Prostate gland (tissue), 2 donors: ENCODE measurements at places on chromosomes 2 and 18.

GRCh38 chr2:10716581-10716980, 4.8 kb upstream of the ATP6V1C2 start:
- no peak for DNase-seq

- no peak for DNase-seq
These were observed 244.7 kb downstream of the NDUFA10 start for GRCh38 chr2:239780236-239780994.

DNA sequence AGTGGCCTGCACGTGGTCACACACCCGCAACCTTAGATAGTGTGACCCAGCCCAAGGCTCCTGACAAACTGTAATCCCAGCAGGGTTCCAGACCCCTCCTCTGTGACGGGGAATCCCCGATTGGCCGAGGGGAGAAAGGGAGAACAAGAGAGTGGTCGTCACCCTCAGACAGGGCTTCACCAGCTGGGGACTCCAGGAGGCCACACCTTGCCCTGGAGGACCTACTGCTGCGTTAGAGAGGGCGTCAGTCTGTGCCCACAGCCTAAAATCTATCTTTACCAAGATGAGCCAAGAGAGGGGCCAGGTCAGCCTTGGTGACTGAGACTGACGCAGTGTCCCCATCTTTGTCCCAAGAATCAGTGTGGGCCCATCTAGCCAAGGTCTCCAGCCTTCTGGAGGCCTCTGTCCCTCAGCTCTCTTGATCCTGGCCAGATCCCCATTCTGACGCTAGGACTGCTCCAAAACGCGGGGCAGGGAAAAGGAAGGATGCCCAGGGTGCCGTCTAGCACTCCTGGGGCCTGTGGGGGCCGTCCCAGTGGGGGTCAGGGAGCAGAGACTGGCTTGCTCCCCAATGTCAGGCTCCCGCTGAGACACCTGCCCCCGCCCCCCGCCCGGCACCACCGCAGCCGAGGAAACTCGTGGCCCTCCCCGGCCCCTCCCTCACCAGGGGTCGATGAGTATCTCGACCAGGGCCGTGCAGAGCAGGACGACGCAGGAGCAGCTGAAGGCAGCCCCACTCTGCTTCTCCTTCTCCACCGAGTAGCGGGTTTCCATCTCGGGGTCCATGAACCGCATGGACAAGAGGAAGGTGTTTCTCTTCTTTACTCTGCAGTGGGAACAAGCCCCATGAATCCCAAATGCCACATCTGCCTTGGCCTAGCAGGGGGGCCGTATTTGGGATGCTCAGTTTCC, 40.9 kb downstream of the CENPO start:
- no peak for DNase-seq

GRCh38 chr2:26035090-26035743, 1.3 kb downstream of the RAB10 start:
- no peak for DNase-seq

- no peak for DNase-seq
These were observed 88.2 kb downstream of the PKP4 start for GRCh38 chr2:158544998-158545397.

GRCh38 chr2:54618646-54619565, 104.6 kb upstream of the EML6 start:
- no peak for DNase-seq

DNA sequence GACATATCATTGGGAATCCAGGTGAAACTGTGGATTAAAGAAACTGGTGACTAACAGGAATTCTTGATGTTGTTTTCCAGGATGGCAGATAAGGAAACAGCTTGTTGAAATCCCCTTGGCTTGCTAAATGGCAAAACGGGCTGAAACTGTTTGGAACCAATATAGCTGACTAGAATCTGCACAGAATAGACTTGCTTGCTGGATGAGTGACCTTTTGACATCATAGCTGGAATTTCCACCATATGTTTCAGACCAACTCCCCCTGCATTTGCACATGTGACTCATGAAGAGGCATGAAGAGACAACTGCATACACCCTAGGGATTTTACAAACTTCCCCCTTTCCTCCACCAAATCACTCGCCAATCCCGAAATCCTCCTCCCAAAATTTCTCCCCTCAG, 87.7 kb upstream of the LYPD1 start:
- DNase-seq, result no peak

GRCh38 chr2:117692001-117692763, 122.3 kb upstream of the DDX18 start:
- no peak for DNase-seq

GRCh38 chr2:21422724-21423522, 299.2 kb downstream of the TDRD15 start:
- no peak for DNase-seq

DNA sequence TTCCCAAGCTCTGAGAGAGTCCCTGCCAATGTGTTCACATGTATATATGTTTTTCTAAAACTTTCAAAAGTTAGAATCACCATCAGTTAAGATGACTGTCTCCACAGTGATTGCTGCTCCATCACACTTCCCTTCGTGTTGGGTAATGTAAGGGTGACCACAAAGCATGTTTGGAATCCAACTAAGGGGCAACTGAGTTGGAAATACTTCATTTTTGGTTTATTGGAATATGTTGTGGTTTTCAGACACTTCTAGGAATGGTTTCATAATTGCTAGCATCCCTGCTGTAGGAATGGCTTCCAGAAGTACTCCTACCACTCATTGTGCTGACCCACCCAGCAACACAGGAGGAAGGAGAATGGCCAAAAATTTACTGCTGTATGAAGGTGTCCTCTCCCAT, 212.5 kb upstream of the GULP1 start:
- DNase-seq, result no peak

- DNase-seq, result no peak
These were observed 434.5 kb upstream of the RAB12 start for GRCh38 chr18:8174771-8175170.

DNA sequence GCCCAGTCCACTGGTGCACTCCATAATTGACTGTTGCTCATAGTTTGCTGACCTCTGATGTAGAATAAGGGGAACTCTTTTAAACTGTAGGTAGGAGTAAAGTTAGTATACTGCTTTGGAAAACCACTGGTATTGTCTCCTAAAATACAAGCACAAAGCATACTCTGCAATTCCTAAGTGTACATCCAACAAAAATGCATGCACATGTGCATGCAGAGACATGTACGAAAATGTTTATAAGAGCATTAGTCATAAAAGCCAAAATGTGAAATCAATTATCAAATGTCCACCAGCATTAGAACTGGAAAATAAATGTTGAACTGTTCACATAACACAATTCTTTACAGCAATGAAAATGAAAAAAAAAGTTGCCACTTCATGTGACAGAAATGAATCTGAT, 39.8 kb upstream of the DDX18 start:
- DNase-seq, result no peak

DNA sequence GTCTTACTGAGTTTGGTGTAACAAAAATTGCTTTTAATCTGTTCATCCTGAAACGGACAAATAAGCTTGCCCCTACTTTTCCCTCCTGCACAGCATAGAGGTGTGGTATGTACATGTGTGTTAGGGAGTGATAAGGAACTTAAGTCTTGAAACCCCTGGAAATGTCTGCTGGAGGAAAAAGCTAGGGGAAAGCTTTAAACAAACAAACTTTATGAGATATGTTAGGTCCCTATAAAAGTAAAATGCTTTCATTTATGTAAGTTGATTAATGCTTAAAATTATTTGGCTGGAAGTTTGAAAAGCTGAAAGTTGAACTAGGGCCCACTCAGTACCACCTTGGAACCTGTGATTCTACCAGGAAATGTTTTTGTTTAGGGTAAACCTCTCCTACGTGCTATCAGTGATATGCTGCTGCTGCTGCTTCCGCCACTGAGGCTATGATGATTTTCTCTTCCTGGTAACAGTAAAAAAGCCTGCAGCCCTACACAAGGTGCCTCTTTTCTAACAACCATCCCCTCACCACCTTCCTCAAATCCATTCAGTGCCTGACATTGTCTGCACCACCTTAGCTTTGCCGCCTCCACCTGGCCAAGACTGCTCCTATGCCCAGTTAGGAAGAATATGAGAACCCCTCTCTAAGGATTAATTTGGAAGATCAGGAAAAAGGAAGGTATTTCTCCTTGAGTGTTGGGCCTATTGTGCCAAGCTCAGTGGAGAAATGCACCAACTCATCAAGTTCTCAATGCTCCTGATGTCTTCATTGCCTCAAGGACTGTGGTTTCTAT, 2.5 kb upstream of the YES1 start:
- no peak for DNase-seq

GRCh38 chr2:196801674-196802261, 2.3 kb upstream of the GTF3C3 start:
- no peak for DNase-seq

GRCh38 chr2:197108758-197109157, 182.3 kb upstream of the PGAP1 start:
- DNase-seq, result peak; percentile 7

- no peak for DNase-seq
These were observed 217.2 kb downstream of the TMEM163 start for GRCh38 chr2:134501476-134502091.

- peak; percentile 86 for DNase-seq
These were observed 52.0 kb downstream of the HDAC4 start for GRCh38 chr2:239348563-239349452.

DNA sequence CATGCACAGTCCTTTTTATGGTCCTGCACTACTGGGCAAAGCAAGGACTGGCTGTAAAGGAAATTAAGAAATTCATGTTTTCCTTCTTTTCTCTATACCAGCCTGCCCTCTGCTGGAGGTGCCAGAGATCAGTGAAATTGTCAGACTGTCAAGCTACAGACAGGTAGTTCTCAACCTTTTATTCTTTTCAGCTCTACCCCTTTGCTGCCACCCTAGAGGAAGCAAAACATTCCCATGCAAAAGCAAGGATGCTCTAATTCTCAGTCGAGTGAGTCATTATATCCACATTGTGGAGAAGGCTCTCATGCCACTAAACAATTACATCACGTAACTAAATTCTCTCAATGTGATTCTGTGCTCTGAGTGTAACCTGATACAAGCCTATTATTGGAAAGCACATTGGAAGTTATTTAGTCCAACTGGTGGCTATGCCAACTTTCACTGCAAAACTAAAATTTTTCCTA, 25.0 kb upstream of the RAPGEF4 start:
- peak; percentile 37 for DNase-seq

- no peak for DNase-seq
These were observed 17.9 kb downstream of the CYP26B1 start for GRCh38 chr2:72129681-72130340.

- DNase-seq, result no peak
These were observed 933 bp upstream of the ADNP2 start for GRCh38 chr18:80108121-80108536.

GRCh38 chr2:237551071-237551574, 15.3 kb upstream of the PRLH start:
- no peak for DNase-seq

GRCh38 chr18:9619056-9619455, 4.7 kb upstream of the PPP4R1 start:
- no peak for DNase-seq

GRCh38 chr2:133200684-133201421, 367.4 kb downstream of the NCKAP5 start:
- no peak for DNase-seq

DNA sequence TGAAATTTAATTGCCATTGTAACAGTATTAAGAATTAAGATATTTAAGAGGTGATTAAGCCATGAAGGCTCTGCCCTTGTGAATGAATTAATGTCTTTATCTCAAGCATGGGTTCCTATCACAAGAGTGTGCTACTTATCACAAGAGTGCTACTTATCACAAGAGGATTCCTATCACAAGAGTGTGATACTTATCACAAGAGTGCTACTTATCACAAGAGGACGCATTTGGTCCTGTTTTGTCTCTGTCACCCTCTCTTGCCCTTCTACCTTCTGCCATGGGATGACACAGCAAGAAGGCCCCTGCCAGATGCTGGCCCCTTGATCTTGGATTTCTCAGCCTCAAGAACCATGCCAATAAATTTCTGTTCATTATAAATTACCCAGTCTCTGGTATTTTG, 13.2 kb upstream of the COL5A2 start:
- DNase-seq, result no peak

DNA sequence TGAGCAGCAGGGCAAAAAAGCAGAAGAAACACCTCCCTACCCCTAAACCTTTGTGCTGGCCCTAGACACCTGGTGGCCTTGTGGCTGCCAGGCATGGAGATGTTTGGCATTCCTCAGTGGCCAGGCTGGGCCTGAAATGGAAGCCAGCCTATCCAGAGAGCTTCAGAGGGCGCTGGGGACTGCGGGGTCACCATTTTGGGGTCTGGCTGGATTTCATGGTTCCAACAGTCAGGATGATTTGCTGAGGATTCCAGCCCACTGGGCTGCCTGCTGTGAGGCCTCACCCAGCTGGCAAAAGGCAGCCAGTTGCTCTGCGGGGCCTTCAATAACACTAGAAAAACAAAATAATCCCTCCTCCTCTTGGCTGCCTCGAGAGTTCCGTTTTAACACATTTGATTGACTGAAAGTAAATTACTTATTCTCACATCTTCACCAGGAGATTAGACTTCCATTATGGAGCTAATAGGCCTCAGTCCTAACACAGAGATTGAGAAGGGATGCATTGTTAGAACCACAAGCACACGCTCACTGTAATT, 154.1 kb downstream of the EN1 start:
- DNase-seq, result no peak

DNA sequence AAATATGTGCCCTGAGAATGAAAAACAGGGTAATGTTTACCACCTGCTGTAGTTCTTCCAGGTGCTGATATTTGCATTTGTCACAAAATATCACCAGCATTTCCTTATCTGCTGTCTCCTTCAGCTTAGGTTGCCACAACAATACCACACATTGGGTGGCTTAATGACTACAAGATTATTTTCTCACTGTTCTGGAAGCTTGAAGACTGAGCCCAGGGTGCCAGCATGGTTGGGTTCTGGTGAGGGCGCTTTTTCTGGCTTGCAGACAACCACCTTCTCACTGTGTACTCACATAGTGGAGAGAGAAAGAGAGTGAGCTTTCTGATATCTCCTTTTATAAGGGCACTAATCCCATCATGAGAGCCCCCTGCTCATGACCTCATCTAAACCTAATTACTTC, 407.5 kb upstream of the RGPD4 start:
- no peak for DNase-seq

GRCh38 chr2:19932928-19933327, 31.1 kb upstream of the TTC32 start:
- DNase-seq, result no peak

- DNase-seq, result no peak
These were observed 2.5 kb downstream of the TGFA start for GRCh38 chr2:70551167-70551566.

GRCh38 chr2:16012626-16013358, 72.4 kb downstream of the MYCN start:
- DNase-seq, result peak; percentile 67

- no peak for DNase-seq
These were observed 369.6 kb upstream of the NRXN1 start for GRCh38 chr2:51401546-51401945.
